ENCODE measurements at places on chromosomes 3 and 15.

GRCh38 chr15:92098869-92099268 lies 245.4 kb downstream of the SLCO3A1 start:
- no peak for DNase-seq

GRCh38 chr15:40922608-40923005 lies 6.5 kb upstream of the DLL4 start:
- no peak for DNase-seq

- DNase-seq = peak; percentile 10
These were observed 41.7 kb upstream of the SEC22A start for GRCh38 chr3:123159926-123160635.

- DNase-seq = no peak
These were observed 105.1 kb downstream of the ZMAT3 start for GRCh38 chr3:178966299-178967176.

DNA sequence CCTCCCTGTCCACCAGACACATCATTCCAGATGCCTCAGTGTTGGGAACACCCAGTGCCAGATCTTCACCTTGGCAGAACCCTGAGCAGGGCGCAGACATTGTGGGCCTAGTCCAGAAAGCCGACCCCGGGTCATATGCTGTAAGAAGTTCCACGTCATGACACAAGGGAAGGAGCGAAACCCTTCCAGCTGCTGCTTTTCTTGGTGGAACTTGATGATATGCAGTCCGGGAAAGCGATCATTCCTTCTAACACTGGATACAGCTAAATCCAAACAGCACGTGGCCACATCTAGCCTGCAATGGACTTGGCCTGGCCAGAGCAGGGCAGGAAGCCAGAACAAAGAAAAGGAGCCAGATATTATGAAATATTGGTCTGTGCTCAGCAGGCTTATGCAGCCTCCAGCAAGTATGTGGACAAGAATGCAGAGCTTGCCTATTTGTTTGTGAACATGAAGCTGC lies 22.0 kb downstream of the GASK1A start:
- DNase-seq = peak; percentile 83

GRCh38 chr3:36881735-36882134 lies 63.1 kb downstream of the TRANK1 start:
- DNase-seq = no peak

DNA sequence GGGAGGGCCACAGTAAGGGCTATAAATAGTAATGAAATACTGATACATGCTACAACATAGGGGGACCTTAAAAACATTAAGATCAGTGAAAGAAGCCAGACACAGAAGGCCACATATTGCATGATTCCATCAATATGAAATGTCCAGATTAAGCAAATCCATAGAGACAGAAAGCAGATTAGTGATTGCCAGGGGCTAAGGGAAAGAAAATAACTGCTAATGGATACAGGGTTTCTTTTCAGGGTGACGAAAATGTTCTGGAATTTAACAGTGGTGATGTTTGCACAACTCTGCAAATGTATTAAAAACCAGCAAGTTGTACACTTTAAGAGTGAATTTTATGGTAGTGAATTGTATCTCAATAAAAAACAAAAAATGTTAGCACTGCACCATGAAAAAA lies 37.0 kb downstream of the PIK3R4 start:
- DNase-seq = no peak

DNA sequence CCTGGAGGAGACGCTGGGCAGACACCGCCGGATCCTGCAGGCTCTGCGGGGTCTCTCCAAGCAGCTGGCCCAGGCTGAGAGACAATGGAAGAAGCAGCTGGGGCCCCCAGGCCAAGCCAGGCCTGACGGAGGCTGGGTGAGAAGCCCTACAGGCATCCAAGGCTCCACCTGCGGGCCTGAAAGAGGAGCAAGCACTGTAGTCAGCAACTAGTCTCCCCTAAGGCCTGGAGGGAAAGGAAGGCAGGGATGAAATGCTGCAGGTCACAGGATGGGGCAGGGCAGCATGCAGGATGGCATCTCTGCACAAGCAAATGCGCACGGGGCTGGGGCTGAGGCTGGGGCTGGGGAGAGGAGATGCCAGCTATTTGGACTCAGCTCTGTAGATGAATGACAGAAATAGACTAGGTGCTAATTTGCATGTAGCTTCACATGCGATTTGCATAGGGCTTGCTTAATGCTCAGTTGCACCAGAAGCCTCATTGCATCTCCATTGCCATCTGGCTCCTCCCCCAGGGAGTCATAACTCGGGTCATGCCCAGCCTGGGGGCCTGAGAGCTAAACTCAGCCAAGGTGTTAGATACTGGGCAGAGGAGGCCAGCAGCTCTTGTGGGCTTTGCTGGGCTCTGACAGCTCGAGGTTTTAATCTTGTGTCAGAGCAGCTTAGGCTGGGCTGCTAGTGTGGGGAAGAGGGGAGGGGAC lies 5.2 kb upstream of the CPLX3 start:
- DNase-seq = no peak

GRCh38 chr3:159922861-159923312 lies 65.7 kb upstream of the IL12A start:
- no peak for DNase-seq

DNA sequence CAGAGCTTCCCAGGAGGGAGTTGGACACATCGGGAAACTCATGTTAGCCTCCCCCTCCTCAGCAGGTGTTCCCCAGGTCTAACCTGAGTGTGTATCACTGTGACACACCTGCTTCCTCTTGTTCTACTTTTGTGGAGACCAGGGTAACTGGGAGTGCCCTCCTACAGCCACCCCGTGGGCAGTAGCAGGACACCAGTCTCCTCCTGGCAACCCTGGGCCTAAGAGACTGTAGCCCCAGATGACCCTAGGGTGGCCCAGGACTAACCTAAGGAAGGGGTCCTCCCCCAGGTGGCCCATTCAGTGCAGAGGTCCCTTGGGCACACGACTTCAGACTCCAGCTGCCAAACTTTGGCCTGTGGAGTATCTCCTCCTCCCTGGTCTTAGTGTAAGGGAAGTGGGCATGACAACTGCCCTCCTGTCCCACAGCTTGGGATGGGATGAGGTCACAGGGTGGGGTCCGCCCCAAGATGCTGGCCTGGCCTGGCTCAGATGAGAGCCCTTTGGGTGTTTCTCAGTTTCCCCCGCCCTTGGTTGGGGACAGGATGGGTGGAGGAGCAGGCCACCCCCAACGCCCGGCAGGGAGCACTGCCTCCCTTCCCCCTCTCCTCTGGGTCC lies 4.8 kb downstream of the CSK start:
- no peak for DNase-seq

DNA sequence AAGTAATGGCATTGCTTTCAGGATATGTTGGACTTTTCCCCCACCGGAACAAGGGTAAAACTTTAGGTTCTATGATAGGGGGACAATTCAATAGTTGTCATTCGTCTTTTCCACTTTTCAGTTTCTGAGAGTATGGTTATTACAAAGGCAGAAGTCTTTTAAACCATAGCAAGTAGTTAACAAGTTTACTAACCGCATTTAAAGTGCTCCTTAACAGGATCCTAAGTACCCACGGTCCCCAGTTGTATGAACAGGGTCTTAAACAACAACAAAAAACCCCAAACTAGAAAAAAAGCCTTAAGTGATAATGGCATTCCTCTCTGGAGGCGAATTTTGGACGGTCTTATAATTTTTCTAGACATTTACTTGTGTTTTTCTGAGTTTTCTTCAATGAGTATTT lies 831 bp downstream of the IFT57 start:
- DNase-seq = no peak

DNA sequence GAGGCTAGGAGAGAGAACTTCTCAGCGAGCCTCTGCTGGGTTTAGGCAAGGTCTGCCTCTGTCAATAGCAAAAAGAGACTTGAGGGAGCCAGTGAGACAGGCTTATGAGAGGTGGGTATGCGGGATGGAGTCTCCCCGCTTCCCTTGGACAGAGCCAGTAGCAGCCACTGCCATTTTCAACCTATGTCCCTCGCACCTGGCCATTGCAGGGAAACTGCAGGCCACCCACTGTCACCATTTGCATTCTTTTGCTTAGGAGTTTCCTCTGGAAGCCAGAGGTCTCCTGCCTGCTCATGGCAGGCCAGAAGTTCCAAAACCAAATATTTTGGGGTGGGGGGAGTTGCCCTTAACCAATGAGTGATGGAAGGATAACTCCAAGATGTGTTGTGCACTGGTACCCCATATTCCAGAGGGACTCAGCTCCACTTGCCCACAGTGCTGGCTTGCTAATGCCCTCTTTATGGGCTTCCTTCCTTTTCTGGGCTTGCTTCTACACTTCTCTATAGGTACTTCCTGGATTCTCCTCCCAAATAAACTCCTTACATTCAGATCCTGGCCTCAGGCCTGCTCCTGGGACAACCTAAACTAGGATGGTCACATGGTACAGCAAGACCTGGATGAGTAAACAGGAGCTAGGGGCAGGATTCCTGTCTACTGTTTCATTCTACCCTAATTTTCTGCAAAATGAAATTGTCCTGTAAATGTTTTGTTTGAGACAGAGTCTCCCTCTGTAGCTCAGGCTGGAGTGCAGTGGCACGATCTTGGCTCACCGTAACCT lies 108.9 kb upstream of the PROK2 start:
- DNase-seq = no peak

DNA sequence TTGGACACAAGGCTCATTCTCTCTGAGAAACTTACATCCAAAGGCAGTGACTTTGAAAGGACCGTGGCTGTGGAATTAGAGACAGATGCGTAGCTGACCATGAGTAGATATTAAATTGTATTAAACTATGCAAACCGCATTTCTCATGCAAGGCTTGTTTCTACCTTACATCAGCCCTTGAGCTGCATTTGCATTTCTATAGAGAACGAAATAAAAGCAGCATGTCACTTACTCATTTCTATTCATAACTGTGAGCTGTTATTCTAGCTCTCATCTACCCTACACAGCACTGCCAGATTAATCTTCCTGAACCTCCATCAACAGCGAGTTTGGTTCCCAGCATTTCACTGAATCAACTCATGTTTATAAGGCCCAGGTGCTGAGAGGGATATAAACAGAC lies 72.3 kb downstream of the THSD4 start:
- no peak for DNase-seq

- no peak for DNase-seq
These were observed 954 bp downstream of the SV2B start for GRCh38 chr15:91100814-91101607.

GRCh38 chr3:39101022-39101689 lies 6.3 kb downstream of the GORASP1 start:
- DNase-seq = no peak

DNA sequence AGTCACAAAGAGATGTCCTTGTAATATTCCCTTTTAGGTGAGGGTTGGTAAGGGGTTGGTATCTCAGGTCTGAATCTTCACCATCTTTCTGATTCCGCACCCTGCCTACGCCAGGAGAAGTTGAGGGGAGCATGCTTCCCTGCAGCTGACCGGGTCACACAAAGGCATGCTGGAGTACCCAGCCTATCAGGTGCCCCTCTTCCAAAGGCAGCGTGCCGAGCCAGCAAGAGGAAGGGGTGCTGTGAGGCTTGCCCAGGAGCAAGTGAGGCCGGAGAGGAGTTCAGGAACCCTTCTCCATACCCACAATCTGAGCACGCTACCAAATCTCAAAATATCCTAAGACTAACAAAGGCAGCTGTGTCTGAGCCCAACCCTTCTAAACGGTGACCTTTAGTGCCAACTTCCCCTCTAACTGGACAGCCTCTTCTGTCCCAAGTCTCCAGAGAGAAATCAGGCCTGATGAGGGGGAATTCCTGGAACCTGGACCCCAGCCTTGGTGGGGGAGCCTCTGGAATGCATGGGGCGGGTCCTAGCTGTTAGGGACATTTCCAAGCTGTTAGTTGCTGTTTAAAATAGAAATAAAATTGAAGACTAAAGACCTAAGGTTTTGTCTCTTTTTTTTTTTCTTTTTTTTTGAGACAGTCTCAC lies 19.8 kb downstream of the TYRO3 start:
- DNase-seq = no peak

- no peak for DNase-seq
These were observed at the start of gene EOMES for GRCh38 chr3:27721717-27722564. TSS of gene EOMES (minus strand) at chr3:27722323. CDS start at chr3:27722294, 29 bp downstream.
